ENCODE measurements at places on chromosomes 4 and X. TPM values are rescaled to one million over a fixed set of nuclear protein-coding genes. Genes with fewer than 3 reads are reported as not detected.

DNA sequence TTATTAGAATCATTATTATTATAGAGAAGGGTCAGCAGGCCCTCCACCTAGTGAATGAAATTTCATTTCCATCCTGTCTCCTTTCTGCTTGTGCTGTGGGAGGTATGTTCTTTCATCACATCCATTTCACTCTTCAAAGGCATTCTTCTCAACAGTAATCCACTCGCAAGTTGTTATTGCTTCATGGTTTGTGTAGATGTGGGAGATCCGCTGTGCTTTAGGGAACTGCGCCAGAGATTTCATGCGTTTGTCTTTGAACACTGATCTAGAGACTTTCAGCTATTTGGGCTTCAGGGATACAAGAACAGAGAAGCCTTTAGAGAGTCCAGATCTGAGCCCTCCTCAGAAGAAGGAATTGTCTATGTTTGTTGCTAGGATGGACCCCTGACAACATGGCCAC lies 53.5 kb upstream of the PUDP start:
- no peak for DNase-seq

MSX1 gene
- not detected for total RNA-seq

- no peak for DNase-seq
These were observed 31.5 kb downstream of the PRPS1 start for GRCh38 chrX:107659768-107660167.

GRCh38 chrX:134821901-134822300 lies 163.6 kb upstream of the PLAC1 start:
- no peak for DNase-seq

PNPLA4 gene
- total RNA-seq, result 7.0 TPM

RAB9A gene
- 15.1 TPM for total RNA-seq

HELT gene
- not detected for total RNA-seq

SFRP2 gene
- 0.82 TPM for total RNA-seq

CLDN2 gene
- not detected for total RNA-seq

DNA sequence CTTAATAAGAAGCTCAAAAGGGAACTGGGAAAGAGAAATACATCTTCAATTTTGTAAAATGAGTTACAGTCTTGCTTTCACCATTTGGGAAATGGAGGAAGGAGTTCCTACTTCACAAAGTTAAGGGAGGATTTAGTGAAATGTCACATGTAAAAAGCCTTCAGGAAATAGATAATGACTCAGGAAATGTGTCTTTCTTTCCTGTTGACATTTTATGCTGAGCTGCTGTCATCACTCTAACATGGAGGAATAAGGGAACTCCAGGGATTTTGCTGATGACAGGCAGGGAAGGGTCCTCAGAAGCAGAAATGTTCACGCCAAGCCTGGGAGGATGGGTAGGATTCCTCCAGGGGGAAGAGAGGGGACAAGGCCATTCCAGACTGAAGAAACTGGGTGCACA lies 251.1 kb downstream of the USP46 start:
- no peak for DNase-seq

DNA sequence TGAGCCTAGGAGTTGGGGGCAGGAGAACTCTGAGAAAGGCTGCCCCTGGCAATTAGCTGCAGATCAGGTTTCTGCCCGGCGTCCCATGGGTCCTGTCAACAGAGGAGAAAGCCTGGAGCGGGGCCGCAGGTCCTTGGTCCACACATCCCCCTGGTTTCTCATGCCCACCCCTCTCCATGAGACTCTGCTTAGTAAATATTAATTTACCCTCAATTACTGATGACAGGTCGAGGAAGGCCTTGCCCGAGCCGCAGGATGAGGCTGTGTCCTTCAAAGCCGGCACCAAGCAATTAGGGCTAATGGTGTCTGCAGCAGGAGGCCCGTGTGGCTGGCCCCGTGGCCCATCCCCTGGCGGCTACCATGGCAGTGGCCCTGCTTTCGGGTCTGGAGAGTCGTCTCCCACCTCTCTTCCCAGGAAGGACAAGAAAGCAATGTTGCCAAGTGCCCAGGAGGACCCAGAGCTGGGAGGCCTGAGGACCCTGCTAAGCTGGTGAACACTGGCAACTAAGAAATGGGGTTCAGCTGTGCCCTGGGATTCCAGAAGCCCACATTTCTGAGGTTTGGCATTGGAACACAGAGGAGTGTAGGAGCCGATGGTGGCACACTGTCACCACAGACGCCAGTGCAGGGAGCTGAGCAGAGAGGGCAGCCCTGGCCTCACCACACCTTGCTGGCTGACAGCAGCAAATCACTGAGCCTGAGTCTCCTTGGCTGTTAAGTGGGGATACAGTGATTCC lies 114.6 kb downstream of the CPZ start:
- DNase-seq, result no peak

GRCh38 chr4:147528054-147528453 lies 47.2 kb downstream of the EDNRA start:
- no peak for DNase-seq
